ENCODE measurements at places on chromosomes 7 and 10.

- peaks cover 28% of the 10 kb centered on the region for H3K27me3 ChIP-seq
- no peak overlapping the region for H3K4me3 ChIP-seq
- H3K27ac ChIP-seq: no peak overlapping the region
- DNase-seq: no peak
- no peaks in the 10 kb centered on the region for H3K4me1 ChIP-seq
- H3K36me3 ChIP-seq: no peaks in the 10 kb centered on the region
Observed at GRCh38 chr10:26214551-26215395, 1.8 kb upstream of the GAD2 start.

GRCh38 chr7:150406567-150407421 is 27.7 kb downstream of the ZNF775 start:
- peaks cover 13% of the 10 kb centered on the region for H3K36me3 ChIP-seq
- no peak for DNase-seq
- H3K4me3 ChIP-seq: peak overlapping the region; percentile 65
- peak overlapping the region; percentile 95 for H3K27ac ChIP-seq
- H3K27me3 ChIP-seq: no peaks in the 10 kb centered on the region

GRCh38 chr10:74585231-74586087 is 240.9 kb upstream of the KAT6B start:
- no peaks in the 10 kb centered on the region for H3K36me3 ChIP-seq
- no peak overlapping the region for H3K27ac ChIP-seq
- DNase-seq: no peak

DNA sequence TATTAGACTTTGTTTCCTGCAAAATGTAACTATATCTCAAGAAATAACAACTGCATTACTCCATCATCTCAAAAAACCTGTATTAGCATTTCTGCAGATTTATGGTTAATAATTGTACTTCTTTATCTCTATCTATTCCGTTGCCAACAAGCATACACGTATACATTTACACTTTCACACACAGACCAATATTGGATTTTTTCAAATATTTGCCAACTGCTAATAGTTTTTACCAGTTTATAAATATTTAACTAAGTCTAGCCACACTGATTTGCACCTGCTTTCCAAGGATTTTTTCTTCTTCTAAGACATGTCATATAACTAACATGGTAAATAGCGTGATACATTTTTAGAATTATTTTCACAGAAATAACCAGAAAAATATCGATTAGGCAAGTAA is 12.2 kb downstream of the LRRN3 start:
- H3K27me3 ChIP-seq: no peaks in the 10 kb centered on the region
- H3K4me3 ChIP-seq: no peak overlapping the region
- H3K36me3 ChIP-seq: no peaks in the 10 kb centered on the region

- no peaks in the 10 kb centered on the region for H3K4me1 ChIP-seq
- DNase-seq: no peak
- no peaks in the 10 kb centered on the region for H3K36me3 ChIP-seq
- H3K27me3 ChIP-seq: no peaks in the 10 kb centered on the region
- H3K27ac ChIP-seq: no peak overlapping the region
Observed at GRCh38 chr7:33903791-33904680, 1.3 kb upstream of the BMPER start.

- H3K4me1 ChIP-seq: no peaks in the 10 kb centered on the region
- no peak for DNase-seq
Observed at GRCh38 chr7:111400088-111400487, 162.2 kb downstream of the IMMP2L start.

DNA sequence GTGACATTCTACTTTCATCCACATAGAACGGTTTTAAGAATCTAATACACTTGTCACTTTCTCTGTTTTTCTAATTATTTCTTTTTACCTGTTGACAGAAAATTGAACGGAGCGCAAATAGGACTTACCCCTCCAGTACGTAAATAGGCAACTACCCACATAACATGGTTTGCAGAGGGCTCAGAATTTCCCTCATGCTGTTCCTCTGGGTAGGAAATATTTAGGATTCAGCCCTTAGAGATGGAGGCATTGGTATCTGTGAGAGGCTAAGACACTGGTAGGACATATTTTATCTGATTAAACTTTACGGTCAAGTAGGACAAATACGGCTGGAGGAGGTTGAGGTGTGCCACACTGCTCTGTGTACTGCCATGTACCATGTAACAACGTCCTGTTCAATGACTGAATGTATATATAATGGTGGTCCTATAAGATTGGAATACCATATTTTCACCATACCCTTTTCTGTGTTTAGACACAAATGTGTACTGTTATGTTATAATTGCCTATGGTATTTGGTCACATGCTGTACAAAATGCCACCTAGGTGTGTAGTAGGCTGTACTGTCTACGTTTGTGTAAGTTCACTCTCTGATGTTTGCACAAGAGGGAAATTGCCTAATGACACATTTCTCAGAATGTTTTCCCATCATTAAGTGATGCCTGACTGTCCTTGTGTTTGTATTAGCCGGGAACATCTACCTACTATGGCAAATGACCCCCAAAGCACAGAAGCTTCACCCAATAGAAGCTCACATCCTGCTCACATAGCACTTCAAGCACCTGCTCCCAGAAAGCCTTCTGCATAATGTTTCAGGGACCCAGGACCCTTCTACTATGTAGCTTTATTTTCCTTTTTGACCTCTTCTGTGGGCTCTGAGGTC is 429.4 kb upstream of the AKR1E2 start:
- no peaks in the 10 kb centered on the region for H3K36me3 ChIP-seq
- H3K27me3 ChIP-seq: no peaks in the 10 kb centered on the region
- DNase-seq: no peak
- no peak overlapping the region for H3K27ac ChIP-seq
- H3K4me1 ChIP-seq: no peaks in the 10 kb centered on the region

DNA sequence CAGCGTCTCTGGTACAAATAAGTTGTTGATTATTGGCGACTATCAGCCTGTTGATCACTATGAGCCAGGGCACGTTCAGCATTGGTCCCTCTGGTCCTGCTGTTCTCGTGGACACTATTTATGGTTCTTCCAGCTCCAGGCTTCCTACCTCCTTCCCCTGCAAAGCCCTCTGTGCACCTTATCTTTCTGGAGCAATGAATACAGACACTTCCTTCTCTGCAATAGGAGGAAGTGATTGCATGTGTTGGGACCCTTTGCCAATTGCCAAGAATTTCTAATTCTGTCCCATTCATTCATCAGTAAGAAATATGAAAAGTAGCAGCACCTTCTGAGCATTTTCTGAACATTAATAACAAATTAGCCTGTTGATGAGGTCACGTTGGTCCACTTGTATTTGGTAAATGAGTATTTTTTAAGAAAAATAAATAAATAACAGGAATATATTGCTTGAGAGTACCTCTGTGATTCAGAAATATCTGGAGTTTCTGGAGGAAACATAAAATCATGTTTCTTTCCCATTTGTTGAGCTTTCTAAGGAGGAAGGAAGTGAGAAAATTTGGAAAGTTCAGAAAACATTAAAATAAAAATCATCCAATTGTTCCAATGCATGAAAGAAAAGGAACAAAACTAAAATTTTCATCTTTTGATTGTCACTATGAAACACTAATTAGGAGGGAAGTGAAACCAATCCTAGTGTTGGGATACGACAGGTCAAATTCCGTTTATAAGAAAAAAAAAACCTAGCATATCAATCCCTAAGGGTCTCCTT is 259.1 kb upstream of the KLF6 start:
- DNase-seq: no peak
- no peak overlapping the region for H3K4me3 ChIP-seq
- H3K27ac ChIP-seq: no peak overlapping the region
- H3K4me1 ChIP-seq: no peaks in the 10 kb centered on the region
- H3K36me3 ChIP-seq: no peaks in the 10 kb centered on the region

DNA sequence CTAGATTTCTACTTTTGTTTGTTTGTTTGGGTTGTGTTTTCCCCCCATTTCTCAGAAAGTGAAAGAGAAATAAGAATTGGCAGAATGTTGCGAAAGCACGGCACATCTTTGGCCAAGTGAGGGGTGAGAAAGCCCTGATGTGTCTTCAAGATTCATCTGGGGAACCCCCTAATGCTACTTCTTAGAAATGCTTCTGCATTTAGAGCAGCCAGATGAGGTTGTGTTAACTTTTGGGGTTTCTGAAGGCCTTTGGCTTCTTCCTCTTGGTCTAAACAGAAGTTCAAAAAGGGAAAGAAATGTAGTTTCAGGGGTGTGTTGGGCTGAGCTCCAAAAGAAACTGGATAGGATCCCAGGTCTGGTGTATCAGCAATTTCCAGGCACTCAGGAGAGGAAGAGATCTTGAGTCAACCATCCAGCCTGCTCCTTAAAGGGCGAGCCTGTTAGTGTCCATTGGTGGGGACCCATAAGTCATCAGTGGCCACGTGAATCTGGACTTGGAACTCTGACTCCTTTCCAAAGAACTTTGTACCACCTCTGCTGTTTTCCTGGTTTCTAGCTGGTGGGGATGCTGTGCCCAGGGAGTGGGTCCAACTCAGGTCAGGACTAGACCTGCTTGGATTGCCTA is 6.5 kb downstream of the DUSP5 start:
- peak overlapping the region; percentile 15 for H3K27ac ChIP-seq
- no peak overlapping the region for H3K4me3 ChIP-seq
- DNase-seq: peak; percentile 39

- no peak for DNase-seq
- H3K4me1 ChIP-seq: no peaks in the 10 kb centered on the region
- no peaks in the 10 kb centered on the region for H3K36me3 ChIP-seq
- no peak overlapping the region for H3K4me3 ChIP-seq
Observed at GRCh38 chr10:78224602-78225001, 190.9 kb downstream of the RPS24 start.

DNA sequence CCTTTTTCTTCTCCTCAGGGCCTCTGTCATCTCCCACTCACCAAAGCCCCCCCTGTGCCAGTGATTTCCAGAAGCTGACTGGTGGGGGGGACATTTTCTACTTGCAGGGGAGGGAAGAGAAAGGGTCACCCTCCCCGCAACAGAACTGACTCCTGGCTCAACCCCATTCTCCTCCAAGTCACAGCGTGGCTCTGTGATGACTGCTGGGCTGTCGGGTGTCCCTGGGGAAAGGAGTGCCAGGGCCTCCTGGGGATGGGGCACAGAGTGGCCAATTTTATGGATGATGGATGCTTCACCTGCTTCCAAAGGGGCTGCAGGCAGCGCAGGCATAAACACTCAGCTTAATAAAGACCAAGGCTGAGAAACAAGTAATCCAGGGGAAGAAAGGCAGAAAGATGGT is 523.0 kb downstream of the PTPRN2 start:
- DNase-seq: no peak
- H3K27me3 ChIP-seq: peaks cover 33% of the 10 kb centered on the region
- no peaks in the 10 kb centered on the region for H3K4me1 ChIP-seq

GRCh38 chr10:32961895-32962369 is 3.9 kb upstream of the ITGB1 start:
- no peaks in the 10 kb centered on the region for H3K27me3 ChIP-seq
- H3K4me3 ChIP-seq: no peak overlapping the region
- H3K27ac ChIP-seq: peak overlapping the region; percentile 81
- DNase-seq: peak; percentile 65
- peaks cover 33% of the 10 kb centered on the region for H3K4me1 ChIP-seq

DNA sequence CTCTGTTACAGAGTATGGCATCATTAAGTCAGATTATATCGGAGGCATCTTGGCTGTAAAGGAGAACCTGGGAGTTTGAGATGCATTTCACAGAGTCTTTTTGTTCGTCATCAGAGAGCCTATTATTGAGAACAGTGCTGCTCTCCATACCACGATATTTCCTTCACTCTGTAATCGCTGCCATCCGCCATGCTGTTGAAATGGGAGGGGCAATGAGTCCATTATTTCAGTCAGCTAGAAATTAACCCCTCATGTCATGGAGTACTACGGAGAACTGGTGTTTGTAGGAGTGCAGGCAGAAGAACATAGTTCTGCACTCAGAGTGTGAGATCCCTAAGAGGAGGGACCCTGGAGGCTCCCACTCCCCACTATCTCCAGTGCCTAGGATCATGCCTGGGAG is 59.2 kb downstream of the SLC16A12 start:
- no peak overlapping the region for H3K4me3 ChIP-seq
- no peaks in the 10 kb centered on the region for H3K4me1 ChIP-seq
- no peak overlapping the region for H3K27ac ChIP-seq
- DNase-seq: no peak
- no peaks in the 10 kb centered on the region for H3K36me3 ChIP-seq
- H3K27me3 ChIP-seq: no peaks in the 10 kb centered on the region
